ENCODE measurements at places on chromosomes 5 and 9.

- no peak for DNase-seq
Measured at GRCh38 chr5:148179234-148179824, 11.0 kb downstream of the SPINK14 start.

- DNase-seq, result no peak
Measured at GRCh38 chr5:75108931-75109596, 56.7 kb upstream of the GCNT4 start.

GRCh38 chr9:132160802-132161742 lies 786 bp upstream of the NTNG2 start:
- DNase-seq, result no peak

DNA sequence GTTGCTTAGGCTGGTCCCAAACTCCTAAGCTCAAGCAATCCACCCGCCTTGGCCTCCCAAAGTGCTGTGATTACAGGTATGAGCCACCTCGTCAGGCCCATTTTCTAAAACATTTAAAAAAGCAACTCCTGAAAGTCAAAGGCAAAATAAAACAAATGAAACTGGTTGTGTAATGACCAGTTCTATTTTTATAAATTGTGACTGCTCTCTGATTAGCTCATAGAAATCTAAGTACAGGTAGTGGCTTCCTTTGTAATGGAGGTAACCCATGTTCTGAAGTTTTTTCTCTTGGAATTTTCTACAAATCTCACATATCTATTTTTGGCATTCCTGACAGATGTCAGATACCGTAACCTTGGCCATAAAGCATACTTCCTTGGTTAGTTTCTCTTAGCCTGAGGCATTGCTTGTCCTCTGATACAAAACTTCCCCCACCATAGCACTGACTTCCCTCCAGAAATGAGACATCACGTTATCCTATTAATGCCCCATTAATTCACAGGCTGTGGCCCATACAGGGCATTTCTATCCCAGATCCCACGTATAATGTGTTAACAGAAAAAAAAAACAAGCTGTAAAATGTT lies 14.1 kb upstream of the AK3 start:
- DNase-seq, result no peak

DNA sequence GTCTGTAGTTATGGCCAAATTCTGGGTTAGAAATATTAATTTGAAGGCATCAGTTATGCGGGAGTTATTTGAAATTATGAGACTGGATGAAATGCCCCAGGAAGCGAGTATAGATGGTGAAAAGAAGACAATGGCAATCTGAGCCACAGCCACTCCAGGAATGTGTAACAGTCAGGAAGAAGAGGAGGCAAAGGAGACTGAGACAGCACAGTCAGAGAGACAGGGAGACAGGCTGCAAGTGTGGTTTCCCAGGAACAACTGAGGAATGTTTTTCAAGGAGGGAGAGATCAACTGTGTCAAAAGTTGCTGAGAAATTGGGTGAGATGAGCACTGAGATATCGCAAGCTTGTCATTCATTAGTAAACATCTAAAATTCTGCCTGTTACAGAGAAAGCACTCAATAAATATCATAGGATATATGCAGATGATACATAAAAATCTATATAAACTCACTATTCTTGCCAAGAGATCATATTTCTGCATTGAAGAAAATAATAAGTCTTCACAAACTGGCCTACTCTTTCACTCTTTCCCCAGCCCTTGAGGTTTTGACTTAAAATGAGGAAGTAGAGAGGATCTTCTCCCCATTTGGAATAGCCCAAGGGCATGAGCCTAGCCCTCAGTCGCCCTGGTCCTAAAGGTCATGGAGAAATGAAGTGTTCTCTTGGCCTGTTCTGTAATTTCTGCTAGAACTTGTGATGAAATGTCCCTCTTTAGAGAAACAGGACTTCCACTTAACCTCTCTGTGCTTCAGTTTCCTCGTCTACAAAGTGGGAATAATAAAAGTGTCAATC lies 48.5 kb upstream of the RLN1 start:
- DNase-seq, result no peak

DNA sequence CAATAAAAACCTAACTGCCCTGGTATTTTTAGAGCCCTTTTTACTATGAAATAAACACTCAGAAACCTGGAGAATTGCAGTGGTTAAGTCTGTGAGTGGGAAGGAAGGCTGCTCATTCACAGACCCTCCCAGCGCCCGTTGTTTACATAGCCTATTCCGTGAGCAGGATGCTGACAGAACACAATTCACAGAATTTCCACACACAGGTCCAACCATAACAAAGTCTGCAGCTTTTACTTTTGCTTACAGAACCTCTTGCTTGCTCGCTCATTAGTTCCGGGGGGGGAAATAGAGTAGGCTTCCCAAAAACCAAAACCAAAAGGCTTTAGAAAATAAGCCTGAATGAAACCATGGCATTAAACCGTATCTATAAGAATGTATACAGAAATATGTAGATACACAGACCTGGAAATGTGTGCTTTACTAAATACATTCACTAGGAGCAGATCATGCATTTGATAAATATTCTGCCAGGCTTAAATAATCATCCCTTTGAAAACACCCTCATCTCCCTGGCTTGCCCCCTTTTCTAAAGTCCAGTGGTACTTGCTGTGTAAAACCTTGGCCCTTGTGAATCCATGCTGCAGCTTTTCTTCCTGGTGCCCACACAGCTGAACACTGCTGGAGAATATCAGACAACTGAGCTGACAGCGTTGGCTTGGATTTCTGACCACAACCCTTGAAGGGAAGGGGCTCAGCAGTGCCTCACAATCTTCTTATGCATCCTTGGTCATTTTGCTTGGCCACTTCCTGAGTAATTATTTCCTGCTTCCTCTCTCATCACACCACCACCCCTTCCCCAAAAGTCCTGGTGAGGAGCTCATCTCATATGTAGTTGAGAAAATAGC lies 128.0 kb downstream of the FANCC start:
- DNase-seq, result no peak

GRCh38 chr5:156540491-156540890 lies 213.5 kb downstream of the SGCD start:
- DNase-seq, result no peak
